GM12891 (cell line): ENCODE measurements at places on chromosomes 6 and 20.

DNA sequence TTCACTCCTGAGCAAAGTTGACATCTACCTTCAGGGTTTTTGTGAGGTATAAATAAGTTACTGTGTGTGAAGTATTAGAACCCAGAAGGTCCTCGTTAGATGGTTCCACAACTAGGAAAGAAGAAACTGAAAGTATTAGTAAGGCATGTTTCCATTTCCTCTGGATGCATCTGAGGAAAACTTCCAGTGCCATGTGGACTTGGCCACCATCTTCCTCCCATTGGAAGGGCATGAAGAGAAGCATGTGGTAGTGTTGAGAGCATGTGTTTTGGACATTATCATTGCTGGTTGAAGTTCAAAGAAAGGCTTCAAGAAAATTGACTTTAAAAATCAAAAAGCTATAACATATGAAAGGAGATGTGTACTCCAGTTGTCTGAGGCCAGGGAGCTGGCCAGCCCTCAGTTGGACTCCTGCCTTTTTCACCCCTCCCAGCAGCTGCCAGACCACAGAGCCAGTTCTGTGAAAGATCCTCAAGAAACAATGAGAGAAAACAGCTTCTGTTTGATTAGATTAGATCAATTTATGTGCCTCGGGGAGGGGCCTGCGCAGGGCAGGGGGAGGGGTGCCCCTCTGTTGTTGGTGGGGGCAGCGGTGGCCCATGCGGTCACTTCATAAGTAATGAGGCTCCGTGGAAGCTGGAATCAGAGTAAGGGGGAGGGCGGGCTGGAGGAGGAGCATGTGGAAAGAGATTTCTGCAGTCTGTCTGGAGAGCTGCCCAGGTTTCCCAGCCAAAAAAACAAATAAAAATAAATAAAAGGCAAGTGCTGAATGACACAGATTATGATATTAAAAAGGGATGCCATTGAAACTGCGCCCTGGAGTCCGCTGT, 154.0 kb downstream of the JARID2 start:
- no peak for DNase-seq

GRCh38 chr6:148075352-148075751, 267.3 kb upstream of the SASH1 start:
- no peak for DNase-seq

- no peak for DNase-seq
Measured at GRCh38 chr6:34657307-34657978, 39.1 kb downstream of the ILRUN start.

GRCh38 chr6:97026298-97026697, 101.8 kb downstream of the KLHL32 start:
- DNase-seq: no peak

- no peak for DNase-seq
Measured at GRCh38 chr20:33401921-33402369, 626 bp upstream of the CDK5RAP1 start.

DNA sequence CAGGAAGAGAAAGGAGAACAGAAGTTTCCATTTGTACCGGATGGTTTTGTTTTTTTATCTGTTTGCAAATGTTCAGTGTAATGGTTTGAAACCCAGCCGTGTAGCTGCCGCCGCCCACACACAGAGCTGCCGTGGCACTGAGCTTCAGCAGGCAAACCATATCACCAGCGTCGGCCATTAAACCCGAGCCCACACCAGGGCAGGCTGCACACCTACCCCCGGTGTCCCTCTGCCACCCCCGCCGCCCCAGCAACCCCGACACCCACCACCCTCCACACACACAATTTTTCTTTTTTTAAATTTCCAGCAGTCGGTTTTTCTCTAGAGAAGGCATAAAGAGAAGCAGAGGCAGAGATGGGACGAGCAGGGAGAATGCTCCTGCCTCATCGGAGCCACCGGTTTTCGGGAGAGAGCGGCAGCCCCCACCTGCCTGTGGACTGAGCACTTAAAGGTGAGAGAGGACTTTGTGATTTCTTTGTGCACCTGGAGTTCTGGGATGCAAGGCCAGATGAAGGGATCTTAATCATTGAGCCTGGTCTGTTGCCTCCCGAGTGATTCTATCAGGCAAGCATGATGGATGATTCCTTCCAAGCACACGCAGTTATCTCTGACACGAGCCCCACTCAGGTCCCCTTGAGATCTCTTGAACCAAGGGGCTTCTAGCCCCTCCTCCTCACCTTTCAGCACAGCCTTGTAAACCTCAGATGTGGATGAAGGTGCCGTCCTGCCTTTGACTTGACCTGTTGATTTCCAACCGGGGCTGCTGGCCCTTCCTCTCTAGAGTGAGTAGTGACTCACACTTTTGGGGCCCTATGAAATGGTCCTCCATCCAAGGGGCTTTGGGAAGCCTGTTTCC, 17.5 kb upstream of the ZNF831 start:
- peak; percentile 41 for DNase-seq
